ENCODE measurements at places on chromosomes 1 and 21.

GRCh38 chr1:185069202-185069772 lies 23.9 kb downstream of the RNF2 start:
- no peak for DNase-seq

- DNase-seq: no peak
Measured at GRCh38 chr1:196377811-196378210, 230.4 kb downstream of the KCNT2 start.

- DNase-seq: no peak
Measured at GRCh38 chr1:241992734-241993133, 6.2 kb downstream of the MAP1LC3C start.

- no peak for DNase-seq
Measured at GRCh38 chr1:67909776-67910175, 76.5 kb upstream of the GNG12 start.

- no peak for DNase-seq
Measured at GRCh38 chr1:162691999-162692575, 59.8 kb downstream of the DDR2 start.

DNA sequence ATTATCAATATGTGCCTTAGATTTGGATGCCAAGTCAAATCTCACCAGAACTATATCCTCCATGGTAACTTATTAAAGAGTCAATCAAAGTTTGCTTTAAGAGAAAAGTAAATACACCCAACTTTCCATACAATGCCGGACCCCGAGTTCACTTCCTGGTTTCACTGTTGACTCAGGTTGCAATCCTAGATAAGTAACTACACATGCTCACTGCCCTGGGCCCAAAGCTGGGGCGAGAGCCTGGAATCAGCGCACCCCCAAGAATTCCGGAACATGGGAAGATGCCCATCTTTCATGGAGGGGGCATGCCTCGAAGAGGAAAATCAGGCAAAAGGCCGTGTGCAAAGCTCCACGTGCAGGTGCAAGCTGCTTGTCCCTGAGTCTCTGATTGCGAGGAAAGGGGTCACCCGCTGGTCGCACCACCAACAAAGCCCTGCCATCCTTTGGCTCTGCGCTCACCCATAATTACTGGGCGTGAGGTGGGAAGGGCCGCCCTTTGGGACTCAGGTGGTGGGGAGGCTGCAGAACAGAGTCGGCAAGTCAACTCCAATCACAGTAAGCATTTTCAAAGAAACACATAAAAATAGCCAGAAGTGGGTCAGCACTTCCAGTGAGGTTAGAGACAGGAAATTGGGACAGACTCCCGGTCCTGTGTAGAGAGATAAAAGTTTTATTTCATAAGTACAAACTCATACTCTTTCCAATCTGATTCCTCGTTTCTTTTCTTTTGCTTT lies 167.7 kb downstream of the TOMM20 start:
- DNase-seq: no peak

GRCh38 chr1:100552031-100552430 lies 14.1 kb downstream of the GPR88 start:
- DNase-seq: no peak

- no peak for DNase-seq
Measured at GRCh38 chr1:38085666-38086330, 39.2 kb upstream of the POU3F1 start.

GRCh38 chr1:240174734-240175133 lies 83.1 kb downstream of the FMN2 start:
- no peak for DNase-seq

DNA sequence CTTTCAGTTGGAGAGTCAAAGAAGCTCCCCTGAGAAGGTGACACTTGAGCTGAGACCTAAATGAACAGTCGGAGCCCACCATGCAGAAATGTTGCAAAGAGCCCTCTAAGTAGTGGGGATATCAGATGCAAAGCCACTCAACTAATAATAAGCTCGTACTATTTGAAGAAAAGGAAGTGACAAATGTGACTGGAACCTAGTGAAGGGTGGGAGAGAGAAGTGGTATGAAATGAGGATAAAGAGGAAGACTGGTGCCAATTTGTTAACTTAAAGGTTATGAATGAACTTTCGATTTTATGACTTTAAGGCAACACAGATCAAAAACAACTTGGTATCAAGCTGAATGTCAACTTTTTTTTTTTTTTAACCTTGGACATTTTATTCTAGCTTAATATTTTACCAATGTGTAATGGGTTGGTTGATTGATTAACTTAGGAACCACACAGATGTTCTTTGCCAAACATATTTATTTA lies 14.7 kb downstream of the LYPLAL1 start:
- no peak for DNase-seq

- DNase-seq: no peak
Measured at GRCh38 chr1:213389061-213389581, 338.1 kb downstream of the RPS6KC1 start.

DNA sequence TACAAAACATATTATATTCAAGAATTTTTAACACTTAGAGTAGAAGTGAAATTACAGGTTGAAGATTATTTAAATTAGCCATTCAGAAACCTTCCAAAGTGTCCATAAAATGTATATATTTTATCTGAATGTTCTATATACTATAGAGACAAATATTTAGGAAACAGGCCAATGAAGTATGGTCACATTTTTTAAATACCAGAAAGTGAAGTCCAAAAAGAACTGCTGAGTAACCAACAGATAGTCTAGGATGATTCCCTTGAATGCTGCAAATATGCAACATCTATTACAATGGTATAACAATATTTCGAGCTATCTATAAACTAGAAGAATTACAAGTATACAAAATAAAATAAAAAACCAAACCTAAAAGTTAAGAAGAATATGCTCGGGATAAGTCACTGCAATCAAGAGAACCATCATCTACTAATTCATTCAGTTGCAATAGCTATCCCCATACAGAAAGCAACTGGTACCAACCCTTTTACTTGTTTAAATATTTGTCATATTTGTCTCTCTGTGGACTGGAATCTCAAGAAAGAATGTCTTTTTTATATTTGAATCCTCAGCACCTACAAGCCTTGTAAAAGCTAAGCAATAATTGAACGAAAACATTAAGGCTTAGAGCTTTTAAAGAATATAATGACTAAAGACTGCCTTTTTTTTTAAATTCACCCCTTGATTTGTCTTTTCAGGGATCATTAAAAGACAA lies 8.1 kb downstream of the ODF2L start:
- no peak for DNase-seq

- no peak for DNase-seq
Measured at GRCh38 chr1:108129999-108130398, 70.1 kb downstream of the SLC25A24 start.

GRCh38 chr1:75373542-75374159 lies 237.3 kb downstream of the SLC44A5 start:
- DNase-seq: no peak

GRCh38 chr1:84995484-84996334 lies 1.2 kb downstream of the MCOLN2 start:
- no peak for DNase-seq

DNA sequence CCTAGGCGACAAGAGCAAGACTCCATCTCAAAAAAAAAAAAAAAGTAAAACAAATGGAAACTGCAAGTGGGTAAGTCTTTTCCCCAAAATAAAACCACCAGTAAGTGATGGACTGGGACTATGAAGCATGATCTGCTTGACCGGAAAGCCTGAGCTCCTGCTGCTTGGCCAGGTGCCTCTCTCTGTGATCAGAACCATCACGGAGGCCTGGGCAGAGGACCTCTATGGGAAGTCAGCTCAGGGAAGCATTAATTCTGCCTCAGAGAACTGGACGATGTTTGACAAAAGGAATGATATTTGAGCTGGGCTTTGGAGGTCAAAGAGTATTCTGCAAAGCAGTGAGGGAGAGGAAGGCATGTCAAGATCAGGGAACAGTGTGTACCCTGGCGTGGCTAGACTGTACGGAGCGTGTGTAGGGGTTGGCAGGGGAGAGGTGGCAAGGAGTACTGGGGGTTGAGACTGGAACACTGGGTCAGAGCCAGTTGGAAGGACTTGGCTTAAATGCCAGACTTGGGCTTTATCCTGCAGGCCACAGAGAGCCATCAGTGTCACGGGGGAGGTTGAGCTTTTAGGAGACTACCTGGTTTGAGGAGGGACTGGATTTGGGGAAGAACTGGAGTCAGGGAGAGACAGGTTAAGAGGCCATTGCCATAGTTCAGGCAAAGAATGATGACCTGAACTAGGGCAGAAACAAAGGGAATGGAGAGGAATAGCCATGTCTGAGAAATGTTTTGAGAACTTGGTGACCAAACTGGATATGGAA lies 16.4 kb downstream of the ATP1A2 start:
- no peak for DNase-seq

DNA sequence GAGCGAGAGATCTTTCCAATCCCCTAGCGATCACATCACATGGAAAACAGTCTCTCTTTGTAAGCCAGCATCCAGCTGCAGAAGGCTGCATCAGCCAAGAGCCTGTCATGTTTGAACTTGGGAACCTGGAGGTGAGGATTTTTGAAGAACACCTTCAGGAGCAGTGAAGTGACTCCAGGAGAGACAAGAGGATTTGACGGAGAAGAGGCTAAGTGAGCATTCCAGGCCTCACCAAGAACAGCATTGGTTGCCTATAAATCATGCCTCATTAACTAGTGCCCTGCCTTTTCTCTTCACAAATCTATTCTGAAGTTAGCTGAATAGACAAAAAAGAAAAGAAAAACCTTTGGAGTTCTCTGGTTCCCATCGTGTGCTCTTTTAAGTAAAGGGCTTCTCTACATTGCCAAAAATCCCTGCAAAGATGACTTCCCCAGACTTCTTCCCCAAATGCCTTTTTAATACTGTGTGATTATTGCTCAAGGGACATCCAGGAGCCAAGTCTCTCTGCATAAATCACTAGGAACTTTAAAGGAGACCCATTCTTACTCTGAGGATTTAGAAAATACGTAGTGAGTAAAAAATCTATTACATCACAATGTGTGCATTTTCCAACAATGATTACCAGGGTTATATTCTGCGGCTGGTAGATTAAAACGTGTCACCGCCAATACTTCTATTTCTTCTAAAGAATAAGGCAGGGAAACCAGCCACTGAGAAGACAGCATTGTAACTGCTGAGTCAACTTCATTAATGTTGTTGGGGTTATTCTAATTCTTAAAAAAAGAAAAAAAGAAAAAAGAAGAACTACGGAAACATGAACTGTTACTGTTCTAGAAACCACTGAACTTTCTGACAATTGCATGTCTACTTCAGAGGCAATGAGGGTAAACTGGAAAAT lies 95.2 kb downstream of the KIF14 start:
- no peak for DNase-seq

- no peak for DNase-seq
Measured at GRCh38 chr1:205502992-205503391, 1.5 kb upstream of the CDK18 start.

DNA sequence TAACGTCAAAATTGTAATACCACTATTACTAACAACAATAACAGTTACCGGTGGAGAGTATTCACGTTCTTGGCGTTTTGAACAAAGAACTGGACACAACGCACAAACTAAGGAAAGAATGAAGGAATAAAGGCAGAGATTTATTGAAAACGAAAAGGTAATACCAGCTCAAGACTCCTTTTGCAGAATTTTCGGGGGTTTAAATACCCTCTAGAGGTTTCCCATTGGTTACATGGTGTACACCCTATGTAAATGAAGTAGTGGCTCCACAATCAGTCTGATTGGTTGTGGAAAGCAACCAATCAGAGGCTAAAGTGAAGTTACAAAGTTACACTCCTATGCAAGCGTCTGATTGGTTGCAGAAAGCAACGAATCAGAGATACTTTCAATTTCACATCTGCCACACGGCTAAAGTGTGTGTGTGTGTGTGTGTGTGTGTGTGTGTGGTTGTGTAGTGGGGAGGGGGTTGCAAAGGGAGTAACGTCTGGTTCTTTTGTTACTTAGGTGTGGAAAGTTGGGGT lies 1.1 kb upstream of the GTF2B start:
- DNase-seq: peak; percentile 51

- DNase-seq: no peak
Measured at GRCh38 chr1:160656737-160657136, 9.9 kb upstream of the SLAMF1 start.

GRCh38 chr1:35191429-35192055 lies 1.4 kb downstream of the SFPQ start:
- DNase-seq: no peak

GRCh38 chr1:11078631-11079030 lies 18.8 kb upstream of the SRM start:
- DNase-seq: no peak

DNA sequence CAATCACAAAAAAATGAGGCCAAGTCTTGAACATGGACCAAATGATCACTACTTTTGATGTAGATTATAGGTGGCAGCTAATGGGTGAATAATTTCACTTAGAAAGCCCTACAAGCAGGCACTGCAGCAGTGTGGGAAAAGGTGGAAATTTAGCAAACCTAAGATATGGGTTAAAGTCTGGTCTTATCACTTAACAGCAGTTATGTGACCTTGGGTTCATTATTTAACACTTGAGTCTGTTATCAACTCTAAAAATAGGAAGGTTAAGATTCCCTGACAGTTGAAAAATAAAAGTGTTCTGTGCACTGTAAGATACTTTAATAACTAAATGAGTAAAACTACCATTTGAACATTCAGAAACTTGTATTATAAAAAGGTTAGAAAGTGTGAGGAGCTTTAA lies 47.5 kb downstream of the SSX2IP start:
- DNase-seq: no peak

GRCh38 chr1:183051546-183051945 lies 28.3 kb downstream of the LAMC1 start:
- no peak for DNase-seq

GRCh38 chr1:197519741-197520334 lies 251.8 kb downstream of the CRB1 start:
- DNase-seq: no peak

- DNase-seq: no peak
Measured at GRCh38 chr1:224498574-224499170, 64.1 kb upstream of the WDR26 start.

DNA sequence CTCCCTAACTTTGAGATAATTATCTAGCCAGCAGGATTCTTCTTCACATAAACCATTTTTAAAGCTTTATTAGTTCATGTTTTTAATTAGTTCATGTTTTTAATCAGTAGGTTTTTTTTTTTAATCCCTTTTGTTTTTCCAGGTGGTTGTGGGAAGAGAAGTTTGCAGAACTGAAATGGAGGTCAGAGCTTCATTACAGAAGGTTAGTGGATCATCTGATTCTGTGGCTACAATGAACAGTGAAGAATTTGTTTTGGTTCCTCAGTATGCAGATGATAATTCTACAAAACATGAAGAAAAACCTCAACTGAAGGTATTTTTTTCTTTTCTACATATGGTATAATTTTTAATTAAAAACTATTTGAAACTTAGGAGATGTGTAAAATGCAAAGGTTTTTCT lies 59.7 kb downstream of the RABGAP1L start:
- DNase-seq: no peak

All from NCI-H187 treated with DMSO at 0.1 percent for 48 hours (cell line).